A549 treated with CpdA at 1 μM for 4 hours (cell line): ENCODE measurements at places on chromosomes 13 and 19. TPM values are rescaled to one million over a fixed set of nuclear protein-coding genes. Genes with fewer than 3 reads are reported as not detected.

CCNA1 gene
- total RNA-seq = 0.32 to 0.54 TPM (median 0.38 TPM) in 5 replicates

THSD8 gene
- total RNA-seq = 8.2 to 20.2 TPM (median 11.8 TPM) in 4 of 5 replicates, not detected in the other

TNFRSF19 gene
- total RNA-seq = 2.3 to 3.8 TPM (median 2.9 TPM) in 5 replicates

SBSN gene
- 3.3 to 4.8 TPM (median 3.7 TPM) in 5 replicates for total RNA-seq

C1QTNF9B gene
- total RNA-seq = not detected in 5 replicates

TTYH1 gene
- 0.10 TPM in 1 of 5 replicates, not detected in the others for total RNA-seq

PALM3 gene
- total RNA-seq = 1.9 to 2.4 TPM (median 1.9 TPM) in 5 replicates

KL gene
- 0.02 to 0.05 TPM (median 0.04 TPM) in 4 of 5 replicates, not detected in the other for total RNA-seq

PPP6R1 gene
- 98.6 to 127 TPM (median 124 TPM) in 5 replicates for total RNA-seq

MBD3L3 gene
- not detected in 5 replicates for total RNA-seq

ADAMTSL5 gene
- total RNA-seq = 2.0 to 3.9 TPM (median 3.2 TPM) in 5 replicates

SMIM44 gene
- total RNA-seq = not detected in 5 replicates

TMEM238 gene
- total RNA-seq = 1.9 to 9.5 TPM (median 8.1 TPM) in 5 replicates

COL5A3 gene
- total RNA-seq = 3.8 to 5.2 TPM (median 4.0 TPM) in 5 replicates

SIGLECL1 gene
- not detected in 5 replicates for total RNA-seq
